ENCODE measurements at places on chromosomes 1 and 21. TPM values are rescaled to one million over a fixed set of nuclear protein-coding genes. Genes with fewer than 3 reads are reported as not detected.

OPTC gene
- 1.1 TPM for total RNA-seq

CFHR5 gene
- not detected for total RNA-seq

B3GALT2 gene
- total RNA-seq, result not detected

OR2AK2 gene
- not detected for total RNA-seq

- no peak overlapping the region for H3K27ac ChIP-seq
- no peaks in the 10 kb centered on the region for H3K27me3 ChIP-seq
- no peaks in the 10 kb centered on the region for H3K36me3 ChIP-seq
- no peak for DNase-seq
Measured at GRCh38 chr1:67650061-67650460, 34.9 kb upstream of the GADD45A start.

GRCh38 chr1:8529901-8530300 is 212.0 kb downstream of the SLC45A1 start:
- no peak overlapping the region for H3K4me3 ChIP-seq
- no peaks in the 10 kb centered on the region for H3K27me3 ChIP-seq
- H3K4me1 ChIP-seq, result peaks cover 6% of the 10 kb centered on the region
- H3K27ac ChIP-seq, result no peak overlapping the region
- DNase-seq, result no peak

DNA sequence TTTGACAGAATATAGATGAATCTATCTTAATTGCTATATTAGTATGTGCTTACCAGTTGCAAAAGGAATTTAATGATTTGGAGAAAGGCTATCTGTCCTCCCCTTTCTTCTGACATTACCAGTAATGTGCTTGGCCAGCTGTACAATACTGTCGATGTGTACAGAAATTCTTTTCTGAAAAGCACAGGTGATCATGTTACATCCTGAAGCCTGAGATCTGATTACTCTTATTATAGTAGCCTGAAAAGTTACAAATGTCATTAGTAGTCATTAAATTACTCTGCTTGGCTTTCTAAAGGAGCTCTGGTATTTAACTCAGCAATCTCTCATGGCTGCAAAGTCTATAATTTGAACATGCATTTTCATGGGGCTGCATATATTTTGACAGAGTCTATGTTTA is 209.8 kb downstream of the PTPRC start:
- no peaks in the 10 kb centered on the region for H3K36me3 ChIP-seq
- no peaks in the 10 kb centered on the region for H3K4me1 ChIP-seq
- DNase-seq, result no peak
- H3K27ac ChIP-seq, result no peak overlapping the region
- no peaks in the 10 kb centered on the region for H3K27me3 ChIP-seq

GRCh38 chr1:9317591-9318417 is 25.1 kb downstream of the SPSB1 start:
- no peaks in the 10 kb centered on the region for H3K36me3 ChIP-seq
- no peak overlapping the region for H3K4me3 ChIP-seq
- no peaks in the 10 kb centered on the region for H3K27me3 ChIP-seq
- H3K27ac ChIP-seq, result no peak overlapping the region

GRCh38 chr1:195530961-195531360 is 1077.3 kb downstream of the KCNT2 start:
- DNase-seq, result no peak
- H3K36me3 ChIP-seq, result no peaks in the 10 kb centered on the region
- no peak overlapping the region for H3K4me3 ChIP-seq
- H3K4me1 ChIP-seq, result no peaks in the 10 kb centered on the region
